PC-3 (cell line): ENCODE measurements at places on chromosomes 4 and X. TPM values are rescaled to one million over a fixed set of nuclear protein-coding genes. Genes with fewer than 3 reads are reported as not detected.
A peak's percentile ranks its signal among the peaks of the same experiment; 100 is the strongest.

GRCh38 chrX:13761606-13762414, 27.3 kb downstream of the OFD1 start:
- no peak for DNase-seq

The TAF7L gene
- total RNA-seq: 0.35 TPM in 1 of 2 replicates, not detected in the other

DNA sequence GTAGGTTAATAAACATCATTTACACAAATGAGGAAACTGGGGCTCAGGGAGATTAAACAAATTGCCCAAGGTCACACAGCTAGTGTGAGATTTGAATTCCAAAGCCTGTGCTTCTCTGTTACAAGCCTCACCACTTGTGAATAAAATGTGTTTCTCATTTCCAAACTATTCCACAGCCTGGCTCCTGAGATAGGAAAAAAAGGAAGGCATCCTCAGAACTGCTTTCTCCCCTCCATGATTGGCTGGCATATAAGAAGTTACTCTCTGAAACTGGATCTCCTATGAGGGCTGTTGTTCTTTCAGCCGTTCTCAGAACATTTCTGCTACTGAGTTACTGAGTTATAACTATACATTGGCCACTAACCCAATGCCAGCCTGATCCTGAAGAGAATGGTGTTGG, 237.9 kb downstream of the MAML3 start:
- no peak for DNase-seq

DNA sequence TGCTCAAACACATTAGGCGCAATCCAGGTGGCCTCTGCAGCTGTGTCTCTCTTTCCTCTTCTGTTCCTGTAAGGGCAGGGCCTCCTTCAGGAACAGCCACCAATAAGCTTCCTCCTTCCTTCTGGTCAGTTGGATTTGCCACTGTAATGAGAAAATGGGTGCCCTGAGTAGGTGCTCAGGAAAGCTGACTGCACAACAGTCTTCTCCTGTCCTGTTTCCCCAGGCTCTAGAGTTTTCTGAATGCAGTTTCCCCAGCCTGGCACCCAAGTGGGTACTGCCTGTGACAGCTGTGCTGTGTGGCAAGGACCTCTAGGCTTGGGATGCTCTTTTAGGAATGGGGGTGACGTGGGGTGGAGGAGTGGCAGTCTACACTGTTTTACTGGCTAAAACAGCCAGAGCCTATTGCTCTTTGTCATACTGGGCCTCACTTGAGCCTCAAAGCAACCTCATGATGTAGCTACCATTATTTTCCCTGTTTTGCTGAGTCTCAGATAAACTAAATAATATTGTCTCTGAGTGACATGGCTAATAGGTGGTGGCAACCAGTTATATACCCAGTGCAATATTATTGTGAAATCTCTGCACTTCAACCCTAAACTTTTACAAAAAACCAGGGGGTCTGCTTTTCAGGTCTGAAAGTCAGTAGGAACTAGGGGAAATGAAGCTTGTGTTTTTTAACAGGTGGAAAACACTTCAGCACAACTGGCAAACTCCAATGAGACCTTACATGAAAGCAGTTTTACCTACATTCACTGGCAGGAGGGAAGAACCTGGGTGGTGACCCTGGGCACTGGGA, 1.2 kb downstream of the CXCL2 start:
- DNase-seq: peak; percentile 35

The ZFYVE28 gene
- 6.3 and 8.0 TPM in 2 replicates for total RNA-seq

The SSX2 gene
- not detected in 2 replicates for total RNA-seq

The BBS7 gene
- total RNA-seq: 5.2 and 10.1 TPM in 2 replicates

DNA sequence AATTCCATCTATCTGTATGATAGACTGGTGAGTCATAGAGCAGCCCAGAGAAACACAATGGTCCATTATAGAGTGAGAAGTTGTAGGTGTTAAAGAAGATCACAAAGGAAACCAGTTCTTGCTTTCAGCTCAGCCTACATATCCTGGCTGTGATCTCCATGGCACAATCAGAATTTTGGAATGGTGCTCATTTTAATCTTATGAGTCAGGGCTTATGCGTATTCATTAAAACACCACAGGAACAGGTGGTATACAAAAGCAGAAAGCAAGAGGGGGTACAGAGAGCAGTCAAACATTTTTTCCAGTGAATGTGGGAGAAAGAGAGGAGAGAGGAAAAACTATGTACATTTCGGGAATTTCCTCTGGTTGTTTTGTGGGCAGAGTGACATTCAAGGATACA, 126.9 kb downstream of the MFAP3L start:
- peak; percentile 34 for DNase-seq

DNA sequence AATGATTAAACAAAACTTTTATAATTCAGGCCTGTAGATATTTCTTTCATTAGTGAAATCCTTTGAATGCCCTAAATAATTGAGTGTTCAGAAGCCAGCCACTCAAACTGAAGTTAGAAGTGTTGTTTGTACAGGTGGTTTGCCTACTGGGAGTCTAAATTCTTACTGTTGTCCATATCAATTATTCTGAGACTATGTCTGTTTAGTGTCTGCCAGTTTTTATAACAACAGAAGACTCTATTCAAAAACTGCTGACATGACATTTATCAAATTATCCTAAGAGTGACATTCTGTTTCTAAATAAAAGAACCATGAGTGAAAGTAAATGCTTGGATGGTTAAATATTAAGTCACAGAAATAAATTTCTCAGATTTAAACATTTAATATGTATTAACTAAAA, 375.1 kb downstream of the FAT4 start:
- DNase-seq: no peak
